ENCODE measurements at places on chromosomes 16 and 17.

- DNase-seq = no peak
Observed at GRCh38 chr17:75571885-75572215, 15.8 kb upstream of the MYO15B start.

- peak; percentile 89 for DNase-seq
Observed at GRCh38 chr17:2090804-2091534, 36.1 kb downstream of the HIC1 start.

DNA sequence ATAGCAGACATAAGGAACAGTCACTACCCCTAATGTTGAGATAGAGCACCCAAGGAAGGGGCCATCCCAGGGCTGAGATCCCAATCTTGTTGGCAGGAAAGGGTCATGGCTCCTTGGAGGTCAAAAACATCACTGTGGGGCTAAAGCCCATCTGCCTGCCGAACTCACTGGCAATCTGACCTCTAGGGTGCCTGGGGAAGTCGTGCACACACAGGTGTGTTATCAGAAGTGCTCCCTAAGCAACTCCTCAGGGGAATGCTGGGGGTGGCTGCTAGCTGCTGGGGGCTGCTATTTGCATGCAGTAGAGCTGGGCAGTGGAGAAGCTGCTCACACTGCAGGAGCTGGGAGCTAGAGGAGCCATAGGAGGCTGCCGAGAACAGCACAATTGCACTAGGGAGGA is 47.5 kb upstream of the PHOSPHO1 start:
- DNase-seq = no peak

DNA sequence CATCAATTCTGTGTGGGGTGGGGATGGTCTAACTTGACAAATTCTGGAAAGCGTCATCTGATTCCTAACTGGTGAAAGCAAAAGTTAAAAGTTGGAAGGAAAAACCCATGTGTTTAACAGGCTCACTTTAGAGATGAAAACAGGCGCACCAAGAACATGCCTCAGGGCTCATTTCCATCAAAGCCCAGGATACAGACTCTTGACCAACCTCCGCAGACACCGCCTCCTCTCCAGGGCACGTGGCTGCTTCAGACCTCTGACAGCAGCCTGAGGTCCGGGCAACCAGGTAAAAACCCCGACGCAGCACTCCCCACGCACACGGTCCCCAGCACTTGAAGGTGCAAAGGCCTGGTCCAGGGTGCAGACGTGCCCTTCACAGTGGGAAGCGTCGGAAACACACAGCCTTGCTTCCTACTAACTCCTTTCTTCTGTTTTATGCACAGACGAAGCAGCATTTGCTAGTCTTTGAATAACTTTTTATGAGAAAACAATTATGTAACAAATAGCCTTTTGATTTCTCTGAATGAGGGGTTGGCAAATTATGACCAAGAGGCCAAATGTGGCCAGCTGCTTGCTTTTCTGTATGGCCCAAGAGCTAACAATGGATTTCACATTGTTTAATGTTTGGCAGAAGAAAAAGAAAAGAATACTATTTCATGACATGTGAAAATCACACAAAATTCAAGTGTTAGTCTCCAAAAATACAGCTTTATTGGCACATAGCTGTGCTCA is 44.2 kb upstream of the TRAP1 start:
- DNase-seq = no peak

DNA sequence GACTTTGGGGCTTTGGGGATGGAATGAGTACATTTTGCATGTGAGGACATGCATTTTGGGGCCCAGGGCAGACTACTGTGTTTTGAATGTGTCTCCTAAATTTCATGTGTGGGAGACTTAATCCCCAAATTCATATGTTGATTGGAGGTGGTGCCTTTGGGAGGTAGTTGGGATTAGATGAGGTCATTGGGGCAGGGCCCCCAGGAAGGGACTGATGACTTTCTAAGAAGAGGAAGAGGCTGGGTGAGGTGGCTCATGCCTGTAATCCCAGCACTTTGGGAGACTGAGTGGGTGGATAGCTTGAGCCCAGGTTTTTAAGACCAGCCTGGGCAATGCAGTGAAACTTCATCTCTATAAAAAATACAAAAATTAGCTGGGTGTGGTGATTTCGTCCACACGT is 42.8 kb upstream of the RAI1 start:
- no peak for DNase-seq

- DNase-seq = no peak
Observed at GRCh38 chr16:79897453-79898146, 297.1 kb upstream of the MAF start.

GRCh38 chr16:19674485-19674884 is 43.5 kb downstream of the KNOP1 start:
- no peak for DNase-seq

DNA sequence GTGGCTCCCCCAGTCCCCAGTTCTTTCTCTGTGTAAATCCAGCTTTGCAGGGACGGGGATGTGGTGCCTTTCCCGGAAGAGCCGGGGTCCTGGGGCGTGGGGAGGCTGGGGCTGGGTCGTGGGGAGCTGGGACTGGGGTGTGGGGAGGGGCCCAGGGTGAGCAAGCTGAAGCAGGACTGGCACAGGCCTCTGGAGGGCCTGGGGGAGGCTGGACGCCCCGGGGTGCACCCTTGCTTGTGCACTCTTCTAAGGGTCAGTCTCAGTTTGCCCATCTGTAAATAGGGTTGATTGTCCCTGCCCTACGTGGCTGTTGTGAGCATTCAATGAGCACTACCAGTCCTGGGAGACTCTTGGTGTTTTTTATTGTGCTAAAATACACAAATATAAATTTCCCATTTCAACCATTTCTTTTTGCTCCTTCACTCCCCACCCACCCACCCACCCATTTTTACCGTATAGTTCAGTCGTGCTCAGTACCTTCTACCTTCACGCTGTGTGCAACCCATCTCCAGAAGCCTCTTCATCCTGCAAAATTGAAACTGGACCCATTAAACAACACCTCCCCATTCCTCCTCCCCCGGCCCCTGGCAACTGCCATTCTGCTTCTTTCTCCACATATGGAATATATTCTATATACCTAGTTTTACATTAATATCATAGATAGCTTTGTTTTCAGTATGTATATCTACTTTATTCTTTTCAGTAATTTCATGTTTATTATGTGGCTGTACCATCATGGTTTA is 7.8 kb upstream of the TBC1D3B start:
- no peak for DNase-seq

All from fibroblast of gingiva (primary cell).